Hippocampal formation (tissue), 2 donors: ENCODE measurements at places on chromosomes 12 and 14.

DNA sequence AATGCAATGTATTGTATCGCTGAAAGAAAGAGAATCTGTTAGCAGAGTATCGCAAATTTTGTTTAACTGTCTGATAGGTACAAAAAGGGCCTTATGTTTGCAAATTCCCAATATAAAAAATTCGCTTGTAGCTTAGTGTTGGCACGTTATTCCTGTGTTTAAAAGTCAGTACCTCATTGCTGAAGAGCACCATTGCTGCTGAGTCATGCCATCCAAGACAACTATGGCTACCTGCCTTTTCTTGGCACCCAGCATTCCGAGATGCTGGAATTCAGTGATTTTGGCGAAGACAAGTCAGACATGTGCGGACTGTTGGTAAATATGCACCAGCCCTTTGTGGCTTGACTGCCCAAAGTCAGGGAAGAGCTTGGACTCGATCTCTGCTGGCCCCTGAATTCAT lies 149.5 kb upstream of the EEA1 start:
- no peak for DNase-seq

GRCh38 chr12:79765157-79765556 lies 74.4 kb upstream of the PAWR start:
- DNase-seq = no peak

DNA sequence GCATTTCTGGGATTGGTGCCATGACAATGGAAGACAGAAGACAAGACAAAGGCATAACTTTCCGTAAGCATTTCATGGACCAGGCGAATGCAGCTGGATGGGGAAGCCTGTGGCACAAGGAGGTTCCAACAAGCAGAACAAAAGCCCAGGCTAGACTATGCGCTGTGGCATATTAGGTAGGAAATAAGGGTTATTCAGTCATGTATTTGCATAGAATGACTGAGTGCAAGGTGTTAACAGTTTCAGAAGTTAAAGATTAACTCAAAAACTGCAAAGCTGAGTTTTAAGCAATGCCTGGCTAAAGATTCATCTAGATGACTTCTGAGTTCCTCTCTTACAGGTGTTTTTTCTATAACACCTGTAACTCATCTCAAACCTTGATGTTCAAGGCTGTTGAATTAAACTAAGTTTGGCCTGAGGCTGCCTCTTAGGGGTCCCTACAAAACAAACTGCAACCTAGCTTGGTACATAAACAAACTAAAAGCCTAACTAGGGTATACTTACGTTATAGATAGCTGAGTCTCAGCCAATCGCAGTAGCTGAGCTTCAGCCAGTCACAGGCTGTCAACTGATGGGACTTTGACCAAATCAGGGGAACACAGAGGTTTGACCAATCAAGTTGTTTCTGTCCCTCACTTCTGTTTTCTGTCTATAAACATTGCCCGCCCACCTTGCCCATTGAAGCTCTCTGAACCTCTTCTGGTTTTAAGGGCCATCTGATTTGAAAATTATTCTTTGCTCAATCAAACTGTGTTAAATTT lies 52.2 kb upstream of the PLBD1 start:
- no peak for DNase-seq

DNA sequence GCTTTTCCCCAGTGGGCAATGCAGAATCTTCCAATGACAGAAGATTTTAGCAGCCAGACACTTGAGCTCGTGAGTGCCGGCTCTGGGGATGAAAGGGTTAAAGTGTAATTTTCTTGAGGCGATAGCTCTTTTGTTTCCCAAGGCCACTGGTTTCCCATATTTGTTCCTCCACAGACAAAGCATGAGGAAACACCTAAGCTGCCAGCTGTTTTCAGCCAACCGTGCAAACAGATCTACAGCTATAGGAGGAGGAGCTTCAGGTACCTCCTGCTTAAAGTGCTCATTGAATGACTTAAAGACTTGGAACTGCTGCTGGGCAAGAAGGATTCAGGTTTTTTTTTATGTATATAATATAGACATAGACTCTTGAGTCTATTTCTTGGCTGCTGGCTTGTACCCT lies 1311.5 kb downstream of the TMEM121 start:
- no peak for DNase-seq

- DNase-seq = peak; percentile 87
Observed at GRCh38 chr12:123972457-123973401, at the start of the genes CCDC92 and ZNF664. Gene CCDC92, minus strand, starts transcription at chr12:123972831. Its CDS starts 28,526 bp downstream, at chr12:123944305. Gene ZNF664, plus strand, starts transcription at chr12:123973215. Its CDS starts 38,930 bp downstream, at chr12:124012145.

DNA sequence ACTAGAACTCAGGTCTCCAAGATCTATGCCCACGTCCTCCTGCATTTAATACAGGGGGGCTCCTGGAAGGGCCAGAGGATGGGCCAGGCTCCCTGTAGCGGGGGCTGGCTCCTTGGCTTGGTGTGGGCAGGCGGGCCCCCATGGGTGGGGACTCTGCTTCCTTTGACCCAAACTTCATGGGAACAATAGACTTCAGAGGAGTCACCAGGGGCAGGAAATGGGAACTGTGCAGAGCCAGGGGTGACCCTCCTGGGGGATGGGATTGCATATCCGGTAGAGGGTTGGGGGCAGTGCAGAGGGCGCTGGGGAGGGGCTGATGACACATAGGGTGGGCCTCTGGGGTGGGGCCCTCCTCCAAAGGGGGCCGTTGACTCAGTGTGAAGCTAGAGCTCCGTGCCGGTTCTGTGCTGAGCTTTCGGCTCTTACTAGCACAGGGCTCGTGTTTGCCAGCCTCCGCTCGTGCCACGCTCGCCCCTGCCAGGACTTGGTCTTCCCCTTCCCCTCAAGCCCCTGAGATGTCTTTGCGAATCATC lies 4.6 kb downstream of the TEAD4 start:
- DNase-seq = no peak

DNA sequence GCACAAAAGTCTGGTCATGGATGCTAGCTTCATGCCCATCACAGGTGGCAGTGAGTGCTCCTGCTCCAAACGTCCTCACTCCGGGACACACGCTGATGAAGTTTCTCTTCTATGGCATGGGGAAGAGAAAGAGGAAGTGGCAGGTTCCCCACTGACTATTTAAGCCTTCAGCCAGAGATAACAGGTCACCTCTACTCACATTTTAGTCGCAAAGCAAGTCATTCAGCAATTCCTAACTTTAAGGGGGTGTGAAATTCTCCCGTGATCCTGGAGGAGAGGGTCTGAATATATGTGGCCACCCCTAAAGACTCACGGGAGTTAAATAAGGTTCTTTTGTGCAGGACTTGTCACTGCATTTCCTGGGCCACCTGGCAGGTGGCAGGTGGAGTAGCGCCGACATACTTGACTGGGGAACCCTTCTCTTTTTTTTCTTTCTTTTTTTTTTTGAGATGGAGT lies 18.8 kb upstream of the RCOR1 start:
- DNase-seq = no peak

- DNase-seq = no peak
Observed at GRCh38 chr14:74290415-74290814, 12.3 kb downstream of the ABCD4 start.

DNA sequence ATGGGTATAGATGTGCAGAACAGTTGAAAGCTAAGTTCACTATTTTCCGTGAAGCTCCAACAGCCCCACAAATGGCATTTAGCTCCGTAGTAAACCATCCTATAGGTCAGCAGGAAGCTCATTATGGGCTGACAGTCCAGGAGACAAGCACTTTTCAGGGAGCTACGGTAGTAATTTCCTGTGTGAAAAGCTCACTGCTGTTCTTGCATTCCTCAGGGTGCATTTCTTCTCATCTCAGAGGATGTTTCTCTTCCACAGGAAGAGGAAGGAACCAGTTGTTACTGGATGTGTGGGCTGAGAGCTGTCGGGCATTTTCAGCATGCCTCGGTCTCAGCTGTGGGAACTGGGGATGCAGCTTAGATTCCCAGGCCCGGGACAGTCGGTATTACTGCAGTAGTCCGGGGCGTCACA lies 72.8 kb downstream of the GALNT4 start:
- no peak for DNase-seq

DNA sequence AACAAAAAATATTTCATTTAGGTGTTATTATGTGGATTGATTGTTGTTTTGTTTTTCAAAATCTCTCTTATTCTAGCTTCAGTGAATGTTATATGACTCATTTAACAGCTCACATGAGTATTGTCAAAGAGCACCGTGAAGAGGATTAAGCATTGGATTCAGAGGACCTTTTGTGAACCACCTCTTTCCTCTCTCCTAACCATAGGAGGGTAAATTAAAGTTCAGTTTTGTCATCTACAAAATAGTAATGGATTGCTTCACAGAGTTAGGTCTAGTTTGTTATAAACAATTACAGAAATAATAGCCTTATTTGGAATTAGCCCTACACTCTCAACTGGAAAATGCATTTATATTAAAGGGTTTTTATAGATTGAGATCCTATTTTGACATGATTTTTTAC lies 962 bp upstream of the KERA start:
- no peak for DNase-seq

DNA sequence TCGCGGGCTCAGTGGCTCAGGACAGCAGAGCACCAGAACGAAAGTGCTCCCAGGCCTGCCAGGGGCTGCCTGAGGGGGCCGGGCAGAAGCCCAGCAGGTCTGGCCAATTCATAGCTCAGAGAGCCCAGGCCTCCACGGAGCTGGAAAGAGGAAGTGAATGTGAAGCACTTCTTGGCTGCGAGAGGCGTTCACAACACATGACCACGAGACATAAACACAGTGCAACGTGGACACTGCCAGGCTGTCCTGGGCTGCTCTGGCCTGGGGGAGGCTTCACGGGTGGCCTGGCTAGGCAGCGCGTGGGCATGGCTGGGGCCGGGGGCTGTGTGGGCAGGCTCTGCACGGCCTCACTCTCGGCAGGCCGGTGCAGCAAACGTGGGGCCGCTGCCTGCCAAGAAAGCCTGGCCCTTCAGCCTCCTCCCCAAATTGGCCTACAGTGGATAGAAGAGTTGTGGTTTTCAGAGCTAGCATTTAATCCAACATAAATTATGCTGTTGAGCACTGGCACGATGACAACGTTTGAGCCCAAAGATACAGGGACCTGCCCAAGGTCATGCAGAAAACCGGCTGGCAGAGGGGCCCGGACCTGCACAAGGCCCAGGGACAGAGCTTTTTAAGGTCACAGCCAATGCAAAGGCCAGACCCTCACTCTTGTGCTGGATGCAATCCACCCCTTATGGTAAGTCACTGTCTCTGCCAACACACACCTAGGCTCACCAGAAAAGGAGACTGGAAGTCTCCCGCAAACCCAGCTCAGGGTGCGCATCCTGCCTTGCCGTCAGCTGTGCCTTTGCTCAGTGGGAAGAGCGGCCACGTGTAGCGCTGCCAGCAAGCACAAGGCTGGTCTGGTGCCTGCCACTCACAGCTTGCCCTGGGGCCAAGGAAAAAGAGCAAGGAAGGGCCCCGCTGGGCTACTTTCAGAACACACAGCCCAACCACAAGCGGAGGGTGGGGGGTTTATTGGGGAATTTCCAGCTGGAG lies 8.6 kb downstream of the SLC25A29 start:
- peak; percentile 59 for DNase-seq

DNA sequence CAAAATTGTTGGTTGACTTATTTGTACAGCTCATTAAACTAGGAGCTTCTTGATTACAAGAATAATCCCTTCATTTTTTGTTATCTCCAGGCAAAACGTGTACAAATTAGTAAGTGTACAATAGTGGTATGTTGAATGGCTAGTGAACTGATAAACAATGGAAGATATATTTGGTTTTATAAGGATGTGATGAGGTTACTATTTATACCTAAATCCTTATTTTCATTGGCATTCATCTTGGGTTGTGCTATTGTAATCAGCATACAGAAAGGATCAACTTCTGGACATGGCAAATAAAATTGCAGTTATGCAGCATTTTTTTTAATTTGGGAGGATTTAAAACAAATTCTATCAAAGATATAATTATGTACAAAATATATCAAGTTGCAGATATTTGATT lies 199.4 kb upstream of the GZMB start:
- no peak for DNase-seq

DNA sequence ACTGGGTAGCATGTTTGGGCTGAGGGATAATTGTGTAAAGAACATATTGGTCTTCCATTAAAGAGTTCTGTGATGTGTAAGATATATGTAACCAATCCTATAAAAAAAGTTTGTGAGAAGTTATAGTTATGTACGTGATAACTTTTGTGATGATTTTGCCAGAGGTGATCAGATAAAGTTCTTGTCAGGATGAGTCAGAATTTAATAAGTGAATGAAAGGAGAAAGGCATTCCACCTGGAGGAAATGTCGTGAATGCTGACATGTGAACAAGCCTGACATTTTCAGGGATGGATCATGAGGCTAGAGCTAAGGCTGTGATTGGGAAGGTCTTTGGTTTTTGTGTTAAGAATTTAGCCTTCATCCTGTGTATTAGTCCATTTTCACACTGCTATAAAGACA lies 241.5 kb downstream of the SNAPC1 start:
- DNase-seq = no peak

DNA sequence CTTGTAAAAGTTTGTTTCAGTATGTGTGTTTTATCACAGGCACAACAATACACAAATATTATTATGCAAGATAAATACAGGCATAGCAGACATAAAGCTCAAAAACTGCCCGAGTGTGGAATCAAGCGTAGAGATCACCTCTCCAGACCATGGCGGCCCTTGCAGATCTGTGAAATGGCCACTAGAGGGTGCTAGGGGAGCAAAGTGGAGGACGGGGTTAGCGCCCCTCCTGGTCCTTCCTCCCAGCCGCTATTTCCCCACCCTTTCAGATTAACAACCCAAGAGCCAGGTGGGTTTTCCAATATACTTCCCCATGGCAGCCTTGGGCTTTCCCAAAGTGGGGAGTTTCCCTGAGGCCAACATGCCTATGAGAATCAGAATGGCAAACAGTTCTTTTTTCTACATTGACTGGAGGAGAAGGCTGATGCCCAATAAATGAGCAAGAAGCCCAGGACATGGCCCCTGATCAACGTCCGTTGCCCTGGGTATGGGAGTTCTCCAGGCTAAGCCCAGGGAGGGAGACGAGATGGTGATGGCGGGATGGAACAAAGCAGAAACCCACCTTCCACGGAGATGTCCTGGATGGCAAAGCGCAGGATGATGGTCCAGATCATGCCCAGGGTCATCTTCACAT lies 67.4 kb downstream of the ACTN1 start:
- DNase-seq = peak; percentile 53

DNA sequence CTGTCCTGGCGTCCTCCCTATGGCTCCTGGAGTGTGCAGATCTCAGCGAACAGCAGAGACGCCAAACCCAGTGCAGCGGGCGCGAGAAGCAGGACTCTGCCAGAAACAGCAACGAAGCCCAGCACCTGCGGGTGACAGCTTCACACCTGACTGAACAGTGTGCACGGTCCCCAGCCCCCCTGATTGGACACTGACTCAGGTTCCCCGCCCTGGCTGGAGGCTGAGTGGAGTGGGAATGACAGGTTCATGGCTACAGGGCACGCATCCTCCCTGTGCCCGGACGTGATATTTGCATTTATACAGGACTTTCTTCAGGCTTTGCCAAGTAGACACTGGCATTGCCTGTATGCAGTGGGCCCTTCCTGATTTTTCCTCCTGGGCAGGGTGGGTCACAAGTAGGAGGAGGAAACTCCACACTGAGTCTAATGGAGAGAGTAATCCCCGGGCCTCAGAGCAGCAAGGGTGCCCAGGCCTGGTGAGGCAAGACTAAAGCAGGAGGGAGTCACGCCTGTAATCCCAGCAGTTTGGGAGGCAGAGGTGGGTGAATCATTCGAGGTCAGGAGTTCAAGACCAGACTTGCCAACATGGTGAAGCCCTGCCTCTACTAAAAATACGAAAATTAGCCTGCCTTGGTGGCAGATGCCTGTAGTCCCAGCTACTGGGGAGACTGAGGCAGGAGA lies 71.6 kb downstream of the ASCL4 start:
- no peak for DNase-seq
